ENCODE measurements at places on chromosomes 12 and 14.

DNA sequence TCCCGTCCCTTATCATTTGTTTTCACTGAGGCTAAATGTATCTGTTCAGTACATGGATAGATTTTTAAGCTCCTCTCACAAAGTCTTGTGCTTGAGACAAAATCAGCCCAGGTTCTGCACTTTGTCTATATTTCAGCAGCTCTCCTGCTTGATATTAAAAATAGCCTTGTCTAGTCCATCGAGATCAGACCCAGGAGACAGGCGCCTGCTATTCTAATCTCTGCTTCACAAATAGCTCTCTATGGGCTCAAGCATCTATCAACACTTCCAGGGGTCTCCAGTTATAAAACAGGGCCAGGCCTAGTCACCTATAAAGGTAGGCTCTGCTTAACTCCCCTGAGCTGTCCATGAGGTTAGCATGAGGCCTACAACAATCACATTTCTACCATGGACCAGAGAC lies 62.5 kb downstream of the ZFP36L1 start:
- no peak for DNase-seq

DNA sequence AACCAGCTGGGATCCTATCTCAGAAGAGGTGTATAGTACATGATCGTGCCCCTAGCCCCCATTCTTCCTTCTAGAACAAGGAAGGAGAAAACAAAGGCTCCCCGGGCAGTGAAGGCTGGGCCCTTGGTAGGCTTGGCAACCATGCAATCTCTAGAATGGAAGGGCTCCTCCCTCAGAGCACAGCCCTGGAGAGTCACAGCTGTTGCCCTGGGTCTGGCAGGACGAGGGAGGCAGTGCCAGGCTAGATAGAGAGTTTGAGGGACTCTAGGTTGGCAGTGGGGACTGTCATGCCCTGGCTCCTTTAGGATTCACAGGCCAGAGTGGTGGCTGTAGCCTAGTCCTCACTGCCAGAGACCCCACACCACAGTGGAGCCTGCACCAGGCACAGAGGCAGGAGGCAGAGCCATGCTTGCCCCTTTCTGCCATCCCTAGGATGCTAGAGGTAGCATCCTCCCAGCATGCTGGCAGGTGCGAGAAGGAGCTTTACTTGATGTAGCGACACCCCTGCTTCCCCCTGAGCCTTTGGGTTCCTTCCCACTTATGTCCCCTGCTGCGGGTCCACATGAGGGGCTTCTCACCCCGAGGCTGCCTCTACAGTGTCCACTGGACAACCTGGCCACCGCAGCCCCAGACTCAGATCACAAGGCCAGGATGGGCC lies 33.4 kb upstream of the CIPC start:
- no peak for DNase-seq

DNA sequence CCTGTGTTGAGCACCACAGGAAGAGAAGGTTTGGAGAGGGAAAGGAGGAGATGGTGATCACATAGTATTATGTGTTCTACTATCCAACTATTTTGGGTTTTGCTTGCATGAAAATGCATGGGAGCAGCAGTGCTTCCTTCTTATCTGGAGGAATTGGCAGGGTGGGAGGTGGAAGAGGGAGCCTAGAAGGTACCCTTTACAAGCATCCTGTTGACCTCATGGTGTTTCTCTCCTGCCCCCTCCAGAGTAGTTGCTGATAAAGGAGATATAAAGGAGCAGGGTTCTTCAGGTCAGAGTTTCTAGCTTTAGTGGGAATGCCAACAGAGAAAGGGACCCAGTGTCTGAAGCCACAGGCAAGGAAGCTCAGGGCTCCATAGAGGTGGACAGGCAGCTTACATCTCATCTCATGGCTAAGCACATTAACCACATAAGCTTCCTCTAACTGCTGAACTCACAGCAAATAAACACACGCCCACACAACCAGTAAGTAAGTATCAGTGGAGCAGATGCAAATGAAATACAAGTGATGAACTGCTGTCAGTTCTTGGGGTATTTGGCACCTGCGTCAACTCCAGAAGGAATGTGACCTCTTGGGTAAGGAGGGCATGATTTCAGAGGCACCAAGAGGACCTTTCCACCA lies 174.2 kb upstream of the SLC38A2 start:
- no peak for DNase-seq

GRCh38 chr14:35558680-35559079 lies 24.7 kb downstream of the INSM2 start:
- no peak for DNase-seq

GRCh38 chr14:69932391-69932790 lies 53.2 kb downstream of the SMOC1 start:
- no peak for DNase-seq

DNA sequence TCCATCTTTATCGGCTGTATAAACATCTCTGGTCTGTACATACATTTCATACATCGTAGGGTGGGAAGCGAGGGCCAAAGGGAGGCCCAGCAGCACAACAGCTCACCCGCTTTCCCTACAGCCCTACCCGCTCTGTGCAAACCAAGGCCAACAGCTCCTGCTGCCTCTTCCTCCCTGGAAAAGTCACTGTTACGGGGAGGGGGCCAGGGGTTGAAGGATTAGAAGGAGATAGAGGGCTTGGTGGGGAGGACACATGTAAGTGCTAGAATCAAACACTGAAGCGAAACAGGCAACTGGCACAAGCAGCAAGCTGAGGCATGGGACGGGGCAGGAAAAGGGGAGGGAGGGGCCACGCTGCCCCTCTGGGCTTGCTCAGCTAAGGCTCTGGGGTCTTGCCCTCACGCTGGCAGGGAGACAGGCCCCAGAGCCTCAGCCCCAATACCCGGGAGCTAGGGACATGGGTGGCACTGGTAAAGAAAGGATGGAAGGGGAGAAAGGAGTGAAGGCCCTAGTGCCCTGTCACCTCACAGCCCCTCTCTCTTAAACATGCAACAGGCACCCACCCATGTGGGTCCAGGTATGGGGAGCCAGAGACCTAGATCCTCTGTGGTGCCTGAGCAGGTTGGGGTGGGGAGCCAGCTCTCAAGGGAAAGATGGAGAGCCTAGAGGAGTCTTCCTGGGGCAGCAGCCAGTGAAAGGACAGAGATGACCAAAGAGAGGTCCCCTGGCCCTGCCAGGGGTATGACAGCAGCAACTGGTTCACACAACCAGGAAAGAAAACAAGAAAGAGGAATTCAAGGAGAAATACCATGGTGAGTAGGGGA lies 14.4 kb downstream of the SPRYD3 start:
- no peak for DNase-seq

DNA sequence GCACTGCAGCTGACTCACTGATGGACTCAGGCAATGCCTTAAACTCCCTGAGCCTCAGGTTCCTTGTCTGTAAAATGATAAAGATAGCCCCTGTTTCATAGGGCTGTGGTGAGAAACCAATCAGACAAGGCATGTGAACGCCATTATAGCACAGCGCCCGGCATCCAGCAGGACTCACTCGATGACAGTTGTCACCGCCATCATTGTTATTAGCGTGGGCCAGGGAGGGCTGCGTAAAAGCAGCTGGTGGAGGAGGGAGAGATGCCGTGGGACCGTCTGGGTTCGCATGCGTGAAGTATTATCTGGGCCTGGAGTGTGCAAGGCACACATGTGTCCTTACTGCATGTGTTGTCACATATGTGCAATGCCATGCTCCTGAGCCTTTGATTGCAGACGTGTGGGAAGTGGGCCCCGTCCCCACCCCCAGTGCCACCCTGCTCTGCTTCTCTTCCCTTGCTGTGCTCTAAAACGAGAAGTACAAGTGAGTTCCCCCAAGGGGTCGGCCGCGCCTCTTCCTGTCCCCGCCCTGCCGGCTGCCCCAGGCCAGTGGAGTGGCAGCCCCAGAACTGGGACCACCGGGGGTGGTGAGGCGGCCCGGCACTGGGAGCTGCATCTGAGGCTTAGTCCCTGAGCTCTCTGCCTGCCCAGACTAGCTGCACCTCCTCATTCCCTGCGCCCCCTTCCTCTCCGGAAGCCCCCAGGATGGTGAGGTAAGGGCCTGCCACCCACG lies at the start of gene PTPN6:
PTPN6 (plus strand) TSS at position 546 of the 730 bp plus-strand sequence; CDS start at position 703, 157 bp downstream.
- peak; percentile 48 for DNase-seq

- DNase-seq = no peak
These were observed 30.2 kb upstream of the FGD4 start for GRCh38 chr12:32369202-32369601.

- DNase-seq = no peak
These were observed 170.5 kb downstream of the NDUFA12 start for GRCh38 chr12:94832780-94833681.

- no peak for DNase-seq
These were observed 73.2 kb upstream of the EGLN3 start for GRCh38 chr14:34023824-34024767.

DNA sequence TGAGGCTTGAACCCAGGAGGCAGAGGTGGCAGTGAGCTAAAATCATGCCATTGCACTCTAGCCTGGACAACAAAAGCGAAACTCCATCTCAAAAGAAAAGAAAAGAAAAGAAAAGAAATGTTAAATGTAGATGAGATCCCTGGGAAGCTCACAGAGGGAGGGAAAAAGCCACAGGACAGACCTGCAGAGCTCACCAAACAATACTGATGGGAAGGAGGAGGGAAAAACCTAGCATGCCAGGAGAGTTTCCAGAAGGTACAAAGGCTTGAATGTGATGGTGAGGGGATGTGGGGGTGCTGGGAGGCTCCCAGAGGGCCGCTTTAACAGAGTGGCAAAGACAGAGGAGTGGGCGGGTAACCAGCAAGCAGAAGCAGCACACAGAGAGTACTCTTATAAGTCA lies 72.3 kb downstream of the PTPN21 start:
- DNase-seq = no peak

DNA sequence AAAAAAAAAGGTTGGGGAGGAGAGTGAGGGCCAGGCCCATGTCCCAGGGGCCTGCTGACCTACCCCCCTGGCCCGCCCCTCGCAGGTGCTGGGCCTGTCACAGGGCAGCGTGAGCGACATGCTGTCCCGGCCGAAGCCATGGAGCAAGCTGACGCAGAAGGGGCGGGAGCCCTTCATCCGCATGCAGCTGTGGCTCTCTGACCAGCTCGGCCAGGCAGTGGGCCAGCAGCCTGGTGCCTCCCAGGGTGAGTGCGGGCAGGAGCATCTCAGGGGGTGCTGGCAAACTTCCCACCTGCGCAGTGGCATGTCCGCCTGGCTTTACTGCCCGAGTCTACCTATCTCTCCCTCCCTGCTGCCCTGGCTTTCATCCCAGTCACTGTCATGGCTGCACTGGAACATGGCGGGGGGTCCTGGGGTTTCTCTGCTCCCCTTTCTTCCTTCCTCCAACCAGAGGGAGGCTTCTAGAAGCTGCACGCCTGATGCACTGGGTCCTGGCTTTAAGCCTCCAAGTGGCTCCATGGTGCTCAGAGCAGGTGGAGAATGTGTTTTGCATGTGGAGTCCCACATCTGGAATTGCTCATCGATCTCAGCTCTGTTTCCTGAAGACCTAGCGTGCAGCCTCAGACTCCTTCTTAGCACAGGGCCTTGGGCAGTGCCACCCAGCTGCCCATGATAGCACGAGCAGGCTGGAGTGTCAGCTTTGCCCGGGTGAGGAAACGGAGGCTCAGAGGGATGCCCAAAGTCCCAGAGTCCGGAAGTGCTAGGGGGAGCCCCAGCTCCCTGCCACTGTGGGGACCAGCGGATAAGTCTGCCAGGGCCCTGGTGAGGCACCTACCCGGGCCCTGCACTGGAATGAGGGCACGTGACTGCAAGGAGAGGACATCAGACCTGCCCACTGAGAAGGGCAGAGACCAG lies 46.3 kb downstream of the PHETA1 start:
- no peak for DNase-seq

DNA sequence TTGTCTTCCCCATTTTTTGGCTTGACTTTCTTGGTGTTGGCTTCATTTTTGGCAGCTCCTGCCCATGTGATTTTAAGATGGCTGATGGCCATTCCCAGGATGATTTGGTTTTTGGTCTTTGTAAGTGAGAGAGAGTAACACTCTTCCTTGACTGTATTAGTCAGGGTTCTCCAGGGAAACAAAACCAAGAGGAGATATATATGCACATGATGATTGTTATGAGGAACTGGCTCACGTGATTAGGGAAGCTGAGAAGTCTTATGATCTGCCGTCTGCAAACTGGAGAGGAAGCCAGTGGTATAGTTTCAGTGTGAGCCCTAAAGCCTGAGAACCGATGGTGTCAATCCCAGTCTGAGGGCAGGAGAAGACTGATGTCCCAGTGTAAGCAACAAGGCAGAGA lies 146.6 kb downstream of the NRXN3 start:
- no peak for DNase-seq

- DNase-seq = no peak
These were observed 62.7 kb downstream of the C2CD5 start for GRCh38 chr12:22481547-22482104.

DNA sequence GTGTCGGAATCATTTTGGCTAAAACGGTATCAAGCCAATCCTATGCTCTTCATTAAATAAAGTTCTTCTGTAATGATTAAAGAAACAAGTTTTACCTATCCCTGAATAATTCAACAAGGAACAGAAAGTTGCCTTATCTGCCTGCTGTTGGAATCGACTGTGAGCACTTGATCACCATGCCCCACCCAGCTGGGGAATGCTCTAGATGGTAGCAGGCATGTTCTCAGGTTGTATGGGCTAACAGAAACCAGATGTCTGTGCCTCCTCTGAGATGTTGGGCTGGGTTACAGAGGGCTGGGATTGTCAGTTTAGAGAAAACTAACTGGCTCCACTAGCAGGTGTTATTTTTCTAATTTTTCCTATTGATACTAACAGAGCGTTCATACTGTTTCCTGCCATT lies 28.9 kb downstream of the RTRAF start:
- no peak for DNase-seq

GRCh38 chr14:105100910-105101309 lies 35.7 kb upstream of the GPR132 start:
- DNase-seq = no peak

GRCh38 chr14:23140371-23140770 lies 21.3 kb upstream of the CEBPE start:
- DNase-seq = no peak
